Prostate gland (tissue), 2 donors: ENCODE measurements at places on chromosomes 13 and 19.

DNA sequence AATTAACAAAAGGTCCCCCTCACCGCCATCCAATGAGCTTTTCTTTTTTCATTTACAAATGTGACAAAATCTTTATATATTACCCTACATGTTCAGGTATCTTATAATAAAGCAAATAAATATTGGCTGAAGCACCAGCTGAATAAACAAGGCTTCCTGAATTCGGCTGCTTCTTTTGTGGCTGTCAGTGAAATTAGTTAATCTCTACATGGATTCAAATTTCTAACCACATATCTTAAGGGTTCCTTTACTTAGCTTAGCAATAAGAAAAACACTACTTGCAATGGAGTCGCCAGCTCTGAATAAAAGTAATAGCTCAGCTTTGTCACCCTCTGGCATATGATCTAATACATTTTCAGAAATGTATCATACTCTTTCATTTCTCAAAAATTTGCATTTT lies 104.3 kb downstream of the CCNA1 start:
- DNase-seq = no peak

DNA sequence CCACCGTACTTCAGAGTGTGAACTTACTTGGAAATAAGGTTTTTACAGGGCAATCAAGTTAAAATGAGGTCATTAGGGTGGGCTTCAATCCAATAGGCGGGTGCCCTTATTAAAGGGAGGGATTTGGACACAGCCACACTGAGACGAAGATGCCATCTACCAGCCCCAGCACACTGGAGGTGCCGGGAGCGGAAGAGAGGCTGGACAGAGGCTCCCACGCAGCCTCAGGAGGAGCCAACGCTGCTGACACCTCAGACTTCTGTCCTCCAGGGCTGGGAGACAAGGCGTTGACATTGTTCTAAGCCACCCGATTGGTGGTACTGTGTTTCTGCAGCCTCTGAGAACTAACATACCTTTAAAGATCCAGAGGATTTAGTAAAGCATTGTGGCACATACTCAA lies 12.6 kb upstream of the RAB20 start:
- DNase-seq = no peak

DNA sequence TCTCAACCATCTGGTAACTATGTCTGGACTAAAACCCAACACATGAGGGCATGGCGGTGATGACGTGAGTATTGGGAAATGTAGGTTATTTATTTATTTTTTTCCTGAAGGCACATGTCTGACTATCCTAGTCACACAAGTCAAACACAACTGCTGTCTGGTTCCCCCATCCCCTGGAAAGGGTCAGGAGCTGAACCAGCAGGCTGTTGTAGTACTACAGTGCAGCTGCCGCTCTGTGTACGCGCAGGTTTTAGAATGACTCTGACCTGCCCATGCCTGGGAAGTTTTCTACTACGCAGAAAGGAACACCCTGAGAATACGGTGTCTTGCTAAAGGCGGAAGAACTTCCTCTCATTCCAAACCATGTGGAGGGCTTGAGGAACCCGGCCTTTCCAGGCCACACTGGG lies 1.2 kb downstream of the SLC7A1 start:
- peak; percentile 44 for DNase-seq

DNA sequence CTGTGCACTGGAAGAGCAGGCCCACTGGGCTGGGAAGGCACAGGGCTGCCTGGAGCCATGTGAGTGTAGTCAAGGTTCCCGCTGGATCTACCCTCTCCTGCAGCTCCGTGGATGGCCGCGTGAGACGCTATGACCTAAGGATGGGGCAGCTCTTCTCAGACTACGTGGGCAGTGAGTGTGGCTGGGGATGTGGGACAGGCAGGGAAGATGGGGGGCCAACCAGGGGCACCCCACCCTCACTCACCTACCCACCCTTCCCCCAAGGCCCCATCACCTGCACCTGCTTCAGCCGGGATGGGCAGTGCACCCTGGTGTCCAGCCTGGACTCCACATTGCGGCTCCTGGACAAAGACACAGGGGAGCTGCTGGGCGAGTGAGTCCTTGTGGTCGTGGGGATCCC lies 6.1 kb downstream of the WDR83 start:
- DNase-seq = no peak

DNA sequence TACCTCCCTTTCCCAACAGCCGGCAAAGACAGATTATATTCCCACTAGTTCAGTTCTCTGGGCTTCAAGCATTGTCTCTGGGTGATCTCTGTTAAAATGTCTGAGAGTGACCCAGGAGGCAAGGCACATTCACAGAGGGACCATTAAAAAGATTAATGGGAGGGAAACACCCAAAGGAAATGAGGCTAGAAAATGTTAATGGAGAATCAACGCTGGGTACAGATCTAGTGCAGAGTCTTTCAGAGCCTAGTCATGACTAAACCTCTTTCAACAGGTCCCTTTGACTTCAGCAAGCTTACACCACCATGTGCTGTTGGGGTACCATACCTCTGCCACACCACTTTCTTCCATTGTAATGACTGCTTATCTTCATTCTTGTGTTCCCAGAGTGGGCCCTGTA lies 358.6 kb downstream of the DCT start:
- no peak for DNase-seq

DNA sequence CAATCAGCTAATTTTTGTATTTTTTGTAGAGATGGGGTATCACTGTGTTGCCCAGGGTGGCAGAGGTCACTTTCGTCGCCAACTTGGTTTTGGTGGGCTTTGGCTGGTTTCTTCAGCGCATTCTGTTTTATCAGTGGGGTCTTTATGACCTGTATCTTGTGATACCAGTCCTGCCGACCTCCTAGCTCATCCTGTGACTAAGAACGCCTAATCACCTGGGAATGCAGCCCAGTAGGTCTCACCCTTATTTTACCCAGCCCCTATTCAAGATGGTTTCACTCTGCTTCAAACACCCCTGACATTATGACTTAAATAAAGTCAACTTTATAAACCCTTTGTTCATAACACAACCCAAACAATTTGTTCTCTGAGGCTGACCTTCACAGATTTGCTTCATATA lies 3.0 kb upstream of the ZNF878 start:
- no peak for DNase-seq

DNA sequence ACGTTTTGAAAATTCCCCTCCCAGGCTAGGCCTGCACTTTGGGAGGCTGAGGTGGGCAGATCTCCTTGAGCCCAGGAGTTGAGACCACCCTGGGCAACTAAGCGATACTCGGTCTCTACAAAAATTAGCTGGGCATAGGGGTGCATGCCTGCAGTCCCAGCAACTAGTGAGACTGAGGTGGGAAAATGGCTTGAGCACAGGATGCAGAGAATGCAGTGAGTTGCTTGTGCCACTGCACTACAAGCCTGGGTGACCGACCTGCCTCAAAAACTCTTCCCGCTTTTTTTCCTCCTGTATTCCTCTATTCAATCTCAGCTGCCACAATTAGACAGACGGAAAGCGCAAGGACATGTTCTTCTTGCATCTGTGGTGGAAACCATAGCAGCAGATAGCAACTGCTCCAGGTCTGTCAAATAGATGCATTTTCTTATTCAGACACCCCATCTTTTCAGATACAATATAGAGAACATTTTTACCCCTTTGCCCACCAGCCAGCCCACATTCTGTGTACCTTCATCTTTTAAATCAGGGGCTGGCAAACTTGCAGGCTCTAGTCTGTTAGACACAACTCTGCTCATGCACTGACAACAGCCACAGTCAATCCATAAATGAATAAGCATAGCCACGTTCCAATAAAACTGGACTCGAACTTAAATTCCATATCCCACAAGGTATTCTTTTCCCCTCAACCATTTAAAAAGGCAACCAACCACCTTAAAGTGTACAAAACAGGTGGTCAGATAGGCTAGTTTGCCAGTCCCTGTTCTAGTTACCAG lies 4.8 kb downstream of the TPT1 start:
- no peak for DNase-seq

DNA sequence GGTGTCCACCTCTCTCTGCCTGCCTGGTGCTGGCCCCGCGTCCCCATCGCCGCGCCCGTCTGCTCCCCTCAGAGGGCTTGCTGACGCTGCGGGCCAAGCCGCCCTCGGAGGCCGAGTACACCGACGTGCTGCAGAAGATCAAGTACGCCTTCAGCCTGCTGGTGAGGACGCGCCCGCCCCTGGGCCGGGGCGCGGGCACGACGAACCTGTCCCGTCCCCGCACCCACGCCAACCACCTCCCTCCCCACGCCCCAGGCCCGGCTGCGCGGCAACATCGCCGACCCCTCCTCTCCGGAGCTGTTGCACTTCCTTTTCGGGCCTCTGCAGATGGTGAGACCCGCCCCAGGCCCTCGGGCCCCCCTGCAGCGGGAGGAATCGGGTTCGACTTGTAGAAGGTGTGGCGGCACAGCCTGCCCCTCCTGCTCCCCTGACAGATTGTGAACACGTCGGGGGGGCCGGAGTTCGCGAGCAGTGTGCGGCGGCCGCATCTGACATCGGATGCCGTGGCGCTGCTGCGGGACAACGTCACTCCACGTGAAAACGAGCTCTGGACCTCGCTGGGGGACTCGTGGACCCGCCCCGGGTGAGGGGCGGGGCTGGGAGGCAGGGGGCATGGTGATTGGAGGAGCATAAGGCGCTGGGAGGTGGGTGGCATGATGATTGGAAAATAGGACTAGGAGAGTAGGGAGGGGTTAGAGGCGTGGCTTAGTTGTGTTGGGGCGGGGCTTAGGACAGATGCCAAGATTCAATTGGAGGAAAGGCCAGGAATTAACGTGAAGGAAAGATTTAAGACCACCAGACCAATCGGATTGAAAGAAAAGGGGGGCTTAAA lies 6.6 kb downstream of the EPS8L1 start:
- no peak for DNase-seq

GRCh38 chr19:49210901-49211451 lies 53.4 kb downstream of the TRPM4 start:
- DNase-seq = no peak

GRCh38 chr19:41795031-41795461 lies 1.3 kb upstream of the CEACAM3 start:
- peak; percentile 47 for DNase-seq

- DNase-seq = no peak
These were observed 396.9 kb downstream of the KCNRG start for GRCh38 chr13:50412046-50412617.

DNA sequence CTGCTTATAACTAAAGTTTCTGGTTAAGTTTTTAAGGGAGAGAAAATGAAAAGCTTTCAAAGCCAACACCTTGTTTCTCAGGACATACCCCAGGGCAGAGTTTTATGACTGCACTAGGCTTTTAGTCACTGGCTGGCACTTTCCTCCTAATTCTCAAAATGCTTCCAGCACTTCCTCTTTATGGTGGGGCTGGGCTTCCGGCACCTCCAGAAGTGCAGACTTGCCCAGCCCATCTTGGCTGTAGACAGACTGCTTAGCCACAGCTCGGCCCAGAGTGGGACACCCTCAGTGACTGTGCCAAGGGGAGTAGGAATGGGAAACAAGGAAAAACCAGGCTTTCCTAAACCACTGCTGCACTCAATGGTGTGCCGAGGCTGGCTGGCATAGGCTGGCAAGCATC lies 23.2 kb upstream of the GTF3A start:
- no peak for DNase-seq

- no peak for DNase-seq
These were observed 57.9 kb downstream of the RXFP2 start for GRCh38 chr13:31797154-31797775.

DNA sequence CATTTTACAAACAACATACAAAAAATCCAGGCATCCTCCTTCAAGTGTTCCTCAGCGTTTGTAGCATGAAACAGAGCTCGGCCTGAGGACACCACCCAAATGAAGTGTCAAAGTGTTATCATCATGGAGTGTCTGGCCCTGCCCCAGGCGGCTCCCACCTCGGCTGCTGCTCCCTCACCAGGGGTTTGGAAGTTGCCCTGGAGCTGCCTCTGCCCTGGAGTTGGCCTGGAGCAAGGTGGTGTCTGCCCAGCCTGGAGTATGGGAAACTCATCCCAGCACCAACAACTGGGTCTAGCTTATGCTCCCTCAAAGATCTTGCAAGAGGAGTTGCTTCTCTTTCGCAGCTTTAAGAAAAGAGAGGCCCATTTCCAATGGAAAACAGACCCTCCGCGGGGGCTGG lies 120.4 kb downstream of the FOXO1 start:
- DNase-seq = no peak

GRCh38 chr19:15437355-15438123 lies 12.2 kb downstream of the WIZ start:
- DNase-seq = no peak

DNA sequence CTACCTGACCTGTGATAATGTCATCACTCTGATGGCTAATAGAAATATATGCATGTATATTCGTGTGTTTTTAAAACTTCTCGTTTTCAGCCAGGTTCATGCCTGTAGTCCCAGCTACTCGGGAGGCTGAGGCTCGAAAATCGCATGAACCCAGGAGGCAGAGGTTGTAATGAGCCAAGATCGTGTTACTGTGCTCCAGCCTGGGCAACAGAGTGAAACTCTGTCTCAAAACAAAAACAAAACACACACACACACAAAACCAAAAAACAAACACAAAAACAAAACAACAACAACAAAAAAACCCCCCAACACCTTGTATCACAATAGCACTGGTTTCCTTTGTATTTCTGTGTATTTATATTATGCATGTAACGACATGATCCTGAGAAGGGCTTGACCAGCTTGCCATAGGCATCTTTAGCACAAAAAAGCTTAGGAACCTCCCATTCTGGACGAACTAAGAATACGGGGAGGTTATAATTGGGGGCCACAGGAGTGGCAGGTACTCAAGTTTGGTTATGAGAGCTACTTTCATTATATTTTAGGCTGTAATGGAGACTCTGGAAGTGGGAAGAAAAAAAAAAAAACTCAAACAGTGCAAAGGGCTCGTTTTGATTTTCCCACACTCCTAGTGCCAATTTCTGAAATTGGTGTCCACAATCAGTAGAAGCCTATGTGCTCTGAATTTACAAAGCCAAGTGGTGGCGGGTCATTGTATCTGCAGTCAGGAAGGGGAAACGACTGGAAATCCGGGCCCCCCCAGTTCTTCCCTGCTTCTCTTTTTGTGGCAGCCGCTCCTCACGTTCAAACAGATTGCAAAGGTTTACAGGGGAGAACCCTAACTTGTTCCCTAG lies 1.2 kb upstream of the ACP7 start:
- no peak for DNase-seq

DNA sequence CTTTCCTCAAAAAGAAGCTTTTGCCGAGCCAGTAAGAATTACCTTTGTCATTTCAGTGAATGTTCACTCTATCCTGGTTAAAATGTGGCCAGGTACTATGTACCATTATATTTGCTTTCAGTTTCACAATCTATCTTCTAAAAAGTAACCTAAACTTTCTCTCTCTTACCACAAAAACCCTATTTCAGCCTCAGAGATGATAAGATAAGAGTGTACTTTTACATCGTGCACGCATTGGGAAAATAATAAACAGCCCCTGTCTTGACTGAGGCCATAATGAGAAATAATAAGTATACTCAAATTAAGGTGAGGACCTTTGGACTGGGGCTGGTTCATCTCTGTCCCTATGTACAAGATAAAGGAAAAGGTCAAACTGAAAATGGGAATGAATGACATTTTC lies 77.7 kb downstream of the ZNF726 start:
- no peak for DNase-seq
